Skin of body (tissue), 3 donors: ENCODE measurements at places on chromosomes 6 and 20. TPM values are rescaled to one million over a fixed set of nuclear protein-coding genes. Genes with fewer than 3 reads are reported as not detected.

Gene SRF
- total RNA-seq: 12.5 TPM

GRCh38 chr6:18823782-18824386 lies 436.7 kb downstream of the RNF144B start:
- no peak for DNase-seq

Gene ANKEF1
- total RNA-seq: 1.3 TPM

GRCh38 chr6:101000341-101000740 lies 119.2 kb upstream of the ASCC3 start:
- DNase-seq: no peak

Gene DACT2
- 2.6 TPM for total RNA-seq

DNA sequence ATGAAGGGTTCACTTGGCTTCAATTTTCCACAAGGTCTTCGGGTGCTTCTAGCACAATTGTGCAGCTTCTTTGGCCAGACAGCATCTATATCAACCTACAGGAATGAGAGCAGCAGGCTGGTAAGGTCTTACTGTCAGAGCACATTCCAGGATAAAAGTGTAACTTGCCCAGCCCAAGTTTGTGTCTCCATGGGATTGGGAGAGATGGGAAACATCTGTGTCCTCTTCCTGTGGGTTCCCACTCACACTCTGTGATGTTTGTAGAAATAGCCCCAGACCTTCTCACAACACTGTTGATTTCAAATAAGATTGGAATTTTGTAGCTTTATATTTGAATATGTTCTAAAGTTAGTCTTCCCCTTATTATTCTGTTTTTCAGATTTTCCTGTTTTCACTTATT lies 83.4 kb upstream of the RGS17 start:
- DNase-seq: no peak

Gene KHDC1L
- total RNA-seq: 0.39 TPM

Gene SFTA2
- total RNA-seq: not detected

Gene SNRNP48
- 13.8 TPM for total RNA-seq
